ENCODE measurements at places on chromosomes 5 and 9.

- no peak for DNase-seq
Measured at GRCh38 chr9:133762488-133763271, 24.5 kb upstream of the SARDH start.

GRCh38 chr5:57768745-57769144 lies 286.1 kb upstream of the ACTBL2 start:
- DNase-seq, result no peak

GRCh38 chr5:91381239-91381773 lies 1.8 kb downstream of the ARRDC3 start:
- DNase-seq, result no peak

DNA sequence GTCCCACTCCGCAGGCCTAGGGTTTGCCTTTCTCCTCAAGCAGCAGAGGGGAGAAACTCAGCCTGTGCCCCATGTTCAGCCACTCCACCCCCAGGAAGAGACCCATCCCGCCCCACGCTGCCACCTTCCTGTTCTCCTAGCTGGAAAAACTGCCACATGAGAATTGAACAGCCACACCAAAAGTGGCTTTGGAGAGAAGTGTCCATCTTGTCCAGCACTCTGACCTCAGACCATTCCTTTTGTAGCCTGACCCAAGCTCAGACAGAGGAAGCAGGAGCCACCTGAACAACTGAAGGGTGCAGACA lies 8.3 kb upstream of the SLC25A48 start:
- no peak for DNase-seq

GRCh38 chr9:23841304-23841703 lies 15.3 kb upstream of the ELAVL2 start:
- DNase-seq, result no peak

GRCh38 chr5:13566871-13567339 lies 377.6 kb downstream of the DNAH5 start:
- no peak for DNase-seq

DNA sequence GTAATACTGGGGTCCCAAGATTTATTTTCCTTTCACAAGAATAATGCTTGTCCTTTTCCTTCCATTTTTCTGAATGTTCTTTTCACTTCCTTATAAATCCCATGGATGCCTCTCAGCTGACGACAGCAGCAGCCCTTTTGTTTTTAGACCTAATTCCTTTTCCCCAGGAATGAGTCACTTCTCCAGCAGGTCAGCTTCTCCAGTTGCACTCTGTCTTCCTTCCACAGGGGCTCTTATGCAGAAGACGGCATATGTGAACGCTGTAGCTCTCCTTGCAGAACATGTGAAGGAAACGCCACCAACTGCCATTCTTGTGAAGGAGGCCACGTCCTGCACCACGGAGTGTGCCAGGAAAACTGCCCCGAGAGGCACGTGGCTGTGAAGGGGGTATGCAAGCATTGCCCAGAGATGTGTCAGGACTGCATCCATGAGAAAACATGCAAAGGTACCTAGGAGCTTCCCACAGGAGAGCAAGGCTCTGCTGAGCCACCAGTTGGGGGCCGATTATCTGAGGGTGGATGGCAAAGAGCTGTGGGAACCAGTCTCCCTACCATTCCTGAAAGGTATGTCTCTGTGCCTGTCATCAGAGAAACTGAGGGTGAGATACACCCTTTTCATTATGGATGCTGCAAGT lies 72.9 kb downstream of the RFK start:
- DNase-seq, result no peak

- no peak for DNase-seq
Measured at GRCh38 chr9:88579050-88579715, 44.2 kb downstream of the NXNL2 start.

- DNase-seq, result no peak
Measured at GRCh38 chr5:112318346-112318745, 100.7 kb downstream of the EPB41L4A start.

DNA sequence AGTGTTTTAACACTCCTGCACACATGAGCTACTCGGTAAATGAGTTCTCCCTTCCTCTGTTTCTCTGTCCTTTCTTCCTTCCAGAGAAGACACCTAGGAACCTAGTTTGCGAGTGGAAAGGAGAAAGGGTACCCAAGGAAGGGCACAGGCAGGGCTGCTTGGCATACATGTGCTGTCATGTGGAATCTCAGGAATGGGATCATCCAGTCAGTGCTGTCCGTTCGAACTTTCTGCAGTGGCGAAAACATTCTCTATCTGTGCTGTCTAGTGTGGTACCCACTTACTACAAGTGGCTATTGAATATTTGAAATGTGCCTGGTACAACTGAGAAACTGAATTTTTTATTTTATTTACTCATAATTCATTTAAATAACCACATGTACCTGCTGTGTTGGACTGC lies 28.0 kb downstream of the NLN start:
- DNase-seq, result no peak

DNA sequence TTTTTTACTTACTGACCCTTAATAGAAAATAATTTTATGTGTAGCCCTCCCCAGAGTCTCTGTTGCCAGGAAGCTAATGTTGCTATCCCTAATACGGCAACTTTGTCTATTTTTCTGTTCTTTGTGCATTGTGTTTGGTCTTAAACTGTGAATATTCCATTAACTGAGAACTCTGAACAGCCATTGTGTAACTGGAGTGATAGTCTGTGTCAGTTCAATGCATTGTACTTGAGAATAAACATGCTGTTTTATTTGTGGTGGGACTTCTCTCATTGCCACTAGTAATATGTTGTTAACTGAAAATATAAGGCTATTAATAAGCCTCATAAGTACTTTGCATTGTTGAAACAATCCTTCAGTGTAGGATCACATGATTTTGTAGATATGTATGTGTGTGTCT lies 278.3 kb upstream of the DMRT1 start:
- no peak for DNase-seq

DNA sequence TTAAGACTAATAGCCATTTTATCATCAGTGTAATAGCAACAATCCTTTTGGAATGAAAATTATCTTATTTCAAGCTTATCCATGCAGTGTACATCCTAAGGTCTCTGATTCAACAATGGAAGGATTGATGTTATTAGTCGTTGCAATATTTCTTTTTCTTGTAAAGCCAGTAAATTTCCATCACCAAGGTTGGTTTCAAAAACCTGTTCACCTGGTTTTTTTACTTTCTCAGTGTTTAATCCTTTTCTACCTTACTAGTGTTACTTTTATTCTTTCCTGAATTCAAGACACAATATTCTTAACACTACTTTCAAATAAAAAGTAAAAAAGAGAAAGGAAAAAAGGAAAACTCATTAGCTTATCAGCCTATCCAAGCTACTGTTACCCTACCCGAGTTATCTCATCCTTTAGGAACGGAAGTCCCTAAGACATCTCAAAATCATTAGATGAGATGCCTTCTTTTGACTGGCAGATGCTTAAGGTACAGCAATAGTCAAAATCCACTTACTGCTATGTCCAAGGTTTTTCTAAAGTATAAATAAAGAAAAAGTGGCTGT lies 5.4 kb downstream of the ZFR start:
- DNase-seq, result no peak

DNA sequence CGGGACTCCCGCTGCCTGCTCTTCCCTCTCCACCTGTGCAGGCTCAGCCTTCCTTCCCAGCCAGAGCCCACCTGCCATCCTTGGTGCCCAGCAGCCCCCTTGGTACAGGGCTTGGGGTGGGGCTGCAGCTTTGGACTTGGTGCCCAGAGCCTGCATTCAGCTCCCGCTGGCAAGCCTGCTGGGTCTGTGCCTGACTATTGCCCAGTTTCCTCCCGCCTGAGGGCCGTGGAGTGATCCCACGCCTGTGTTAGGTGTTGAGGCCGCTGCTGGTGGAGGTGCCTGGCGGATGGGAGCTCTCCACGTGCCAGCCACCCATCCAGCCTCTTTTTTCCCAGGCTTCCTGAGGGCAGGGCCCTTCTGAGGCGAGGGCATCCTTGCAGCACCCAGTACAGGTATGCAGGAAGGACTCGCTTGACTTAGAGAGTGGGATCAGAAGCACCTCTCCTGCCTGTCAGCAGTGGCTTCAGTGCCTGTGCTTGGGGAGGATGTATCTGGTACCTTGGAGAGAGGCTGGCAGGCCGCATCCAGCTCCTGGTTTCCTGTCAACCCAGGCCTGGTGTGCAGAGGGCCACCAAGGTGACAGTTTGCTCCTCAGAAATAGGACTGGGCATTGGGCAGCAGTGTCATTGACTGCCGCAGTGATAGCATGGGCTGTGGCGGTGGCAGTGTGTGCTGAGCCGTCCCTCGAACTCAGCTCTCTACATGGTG lies 7.8 kb downstream of the RXRA start:
- no peak for DNase-seq

GRCh38 chr9:94150279-94150828 lies 66.1 kb downstream of the PTPDC1 start:
- no peak for DNase-seq

- no peak for DNase-seq
Measured at GRCh38 chr5:67287510-67288268, 91.1 kb upstream of the CD180 start.

DNA sequence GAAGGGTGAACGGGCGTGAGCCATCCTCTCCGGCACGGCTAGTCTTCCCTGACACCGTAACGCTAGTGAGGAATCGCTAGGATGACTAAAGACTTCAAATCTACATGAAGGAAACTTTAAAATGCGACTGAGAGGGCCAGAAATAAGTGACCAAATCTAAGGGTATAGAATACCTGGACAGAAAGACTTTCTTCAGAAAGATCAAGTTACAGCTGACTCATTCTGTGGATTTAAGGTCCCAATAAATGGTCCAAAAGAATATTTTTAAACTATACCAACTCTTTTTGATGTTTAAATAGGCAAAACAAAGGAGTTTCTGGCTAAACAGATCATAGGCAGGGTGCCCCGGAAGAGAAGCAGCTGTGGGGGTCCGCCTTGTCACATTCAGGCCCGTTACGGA lies 38.9 kb upstream of the CEP72 start:
- DNase-seq, result no peak

DNA sequence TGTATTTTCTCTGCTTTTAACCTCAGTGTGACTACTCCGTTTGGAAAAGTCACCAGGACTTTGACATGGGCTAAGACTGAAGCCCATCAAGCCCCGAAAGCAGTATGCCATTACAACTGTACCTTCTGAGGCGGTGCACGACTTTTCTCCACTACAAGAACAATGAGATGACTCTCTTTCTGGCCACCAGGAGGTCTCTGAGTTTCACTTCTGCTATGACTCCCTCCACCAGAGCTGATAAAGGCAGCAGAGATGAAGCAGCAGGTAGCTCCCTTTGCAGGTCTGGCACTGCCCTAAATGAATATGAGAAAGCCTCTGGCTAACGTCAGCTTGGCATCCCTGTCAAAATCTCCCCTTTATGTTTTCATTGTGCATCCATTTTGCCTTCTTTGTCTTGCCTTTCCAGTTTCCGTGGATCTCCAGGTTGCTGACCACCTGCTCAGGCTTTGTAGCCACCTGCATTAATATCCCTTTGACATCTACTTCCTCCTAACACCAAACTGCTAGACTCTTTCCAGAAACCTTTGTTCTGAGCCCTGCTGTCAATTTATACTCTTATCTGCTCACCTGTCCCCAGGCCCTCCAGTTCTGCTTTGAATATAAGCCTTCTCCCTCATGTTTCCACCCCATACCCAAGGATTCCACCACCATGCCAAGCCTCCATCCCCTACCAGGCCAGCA lies 221.7 kb downstream of the ZNF608 start:
- DNase-seq, result no peak

- no peak for DNase-seq
Measured at GRCh38 chr5:138452720-138453119, 12.6 kb upstream of the EGR1 start.

DNA sequence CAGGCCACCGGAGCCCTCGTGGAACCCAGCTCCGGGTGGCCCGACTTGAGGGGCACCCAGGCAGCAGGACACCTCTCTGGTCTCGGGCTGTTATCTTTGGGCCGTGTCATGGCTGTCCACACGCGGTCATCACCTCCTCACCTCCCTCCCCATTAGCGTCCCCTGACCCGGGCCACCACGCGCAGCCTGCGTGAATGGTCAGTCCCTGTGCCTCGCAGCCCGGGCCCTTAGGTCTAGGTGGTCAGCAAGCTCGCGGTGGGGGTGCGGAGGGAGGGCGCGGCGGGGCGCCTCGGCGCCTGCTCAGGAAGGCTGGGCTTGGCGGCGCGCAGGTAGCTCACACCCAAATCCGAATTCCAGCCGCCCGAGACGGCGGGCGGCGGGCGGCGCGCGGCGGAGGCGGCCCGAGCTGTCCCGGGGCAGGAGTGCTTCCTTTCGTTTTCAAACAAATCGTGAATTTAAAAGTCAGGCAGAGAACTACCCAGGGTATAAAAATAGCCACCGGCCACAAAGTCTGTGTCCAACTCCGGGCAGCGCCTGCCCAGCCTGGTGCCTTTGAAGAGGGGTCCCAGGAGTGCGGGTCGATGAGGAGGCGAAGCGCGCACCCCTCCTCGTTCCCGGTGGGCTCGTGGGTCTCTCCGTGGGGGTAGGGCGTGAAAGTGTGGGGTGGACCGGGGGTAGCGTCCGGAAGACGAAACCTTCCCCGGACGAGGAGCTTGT lies 1.0 kb upstream of the RXRA start:
- DNase-seq, result no peak

DNA sequence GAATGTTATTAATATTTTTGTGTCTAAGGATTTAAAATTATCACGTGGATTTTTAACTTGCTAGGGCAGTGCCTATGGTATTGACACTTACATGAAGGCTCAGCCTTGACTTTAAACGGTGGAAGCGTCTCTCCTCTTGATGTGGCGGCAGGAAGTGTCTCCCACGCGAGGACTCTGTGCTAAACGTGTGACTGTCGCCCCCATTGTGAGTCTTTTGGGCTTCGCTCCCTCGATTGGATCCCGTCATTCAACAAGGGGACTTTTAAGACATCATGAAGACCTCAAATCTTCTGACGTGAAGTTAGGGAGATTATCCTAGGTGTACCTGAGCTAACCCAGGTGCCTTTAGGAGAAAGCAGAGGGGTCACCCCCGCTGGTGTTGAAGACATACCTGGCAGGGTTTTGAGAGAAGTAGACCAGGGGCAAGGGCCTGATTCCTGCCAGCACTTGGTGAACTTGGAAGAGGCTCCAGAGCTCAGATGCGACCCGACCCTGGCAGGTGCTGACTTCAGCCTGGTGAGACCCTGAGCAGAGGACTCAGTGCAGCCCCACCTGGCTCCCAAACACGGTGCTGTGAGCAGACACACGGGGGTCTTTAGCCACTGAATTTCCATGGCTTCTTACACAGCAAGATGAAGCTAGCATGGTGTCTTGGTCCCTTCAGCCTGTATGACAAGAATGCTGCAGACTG lies 55.7 kb upstream of the IRX4 start:
- DNase-seq, result no peak

GRCh38 chr9:129138476-129139232 lies 27.4 kb downstream of the PTPA start:
- DNase-seq, result no peak

GRCh38 chr5:89445106-89445745 lies 562.2 kb upstream of the MEF2C start:
- no peak for DNase-seq

- DNase-seq, result no peak
Measured at GRCh38 chr9:86766912-86767311, 180.4 kb downstream of the GAS1 start.

- DNase-seq, result no peak
Measured at GRCh38 chr9:86795823-86796553, 151.3 kb downstream of the GAS1 start.

DNA sequence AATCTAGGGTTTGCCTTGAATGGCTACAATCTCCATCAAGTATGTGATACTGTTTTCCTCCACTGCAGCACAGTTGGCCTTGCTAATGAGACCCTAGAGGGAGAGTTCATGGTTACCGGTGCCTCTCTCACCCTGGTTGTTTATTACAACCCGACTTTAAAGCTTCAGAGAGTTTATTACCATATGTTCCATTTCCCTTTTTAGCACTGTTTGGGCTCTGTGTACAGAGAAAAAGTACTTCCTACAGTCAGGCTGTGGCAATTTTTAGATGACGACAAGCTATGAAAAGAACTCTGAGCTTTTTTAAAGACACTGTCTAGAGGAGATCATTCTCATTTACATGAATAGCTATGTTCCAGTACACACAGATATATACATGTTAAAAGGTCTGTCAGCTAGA lies 48.8 kb upstream of the PLCXD3 start:
- no peak for DNase-seq
